NCI-H2029 (cell line): ENCODE measurements at places on chromosomes 11 and 22.
A peak's percentile ranks its signal among the peaks of the same experiment; 100 is the strongest.

- DNase-seq: no peak
Measured at GRCh38 chr11:128749974-128750373, 56.1 kb downstream of the FLI1 start.

GRCh38 chr11:119885861-119886567 lies 157.0 kb upstream of the NECTIN1 start:
- peak; percentile 13 for DNase-seq

DNA sequence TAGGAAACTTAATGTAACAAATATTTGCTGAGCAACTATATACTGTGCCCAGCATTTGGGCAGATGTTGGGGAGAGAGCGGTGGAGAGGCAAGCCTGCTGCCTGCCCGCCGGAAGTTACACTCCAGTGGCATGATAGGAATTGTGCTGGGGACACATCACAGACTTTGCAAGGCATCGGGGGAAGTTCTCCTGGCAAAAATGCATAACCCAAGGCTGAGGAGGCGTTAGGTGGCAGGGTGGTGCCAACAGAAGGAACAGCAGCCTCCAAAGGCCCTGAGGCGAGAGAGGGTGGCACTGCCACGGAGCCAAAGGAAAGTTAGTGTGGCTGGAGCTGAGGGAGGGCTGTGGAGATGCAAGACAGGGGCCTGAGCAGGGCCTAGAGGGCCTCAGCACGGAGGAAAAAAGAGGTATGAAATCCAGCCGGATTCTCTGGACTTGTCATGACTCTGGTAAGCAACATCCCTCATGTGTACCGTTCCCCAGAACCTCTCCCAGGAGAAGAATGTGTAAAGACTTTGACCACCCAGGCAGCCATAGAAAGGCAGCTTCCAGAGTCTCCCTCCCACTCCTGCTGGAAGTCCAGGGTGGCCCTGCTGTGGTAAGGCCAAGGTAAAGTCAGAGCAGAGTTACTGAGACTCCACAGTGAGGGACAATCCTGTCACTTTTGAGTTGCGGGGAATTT lies 76.1 kb upstream of the RAB1B start:
- DNase-seq: no peak

DNA sequence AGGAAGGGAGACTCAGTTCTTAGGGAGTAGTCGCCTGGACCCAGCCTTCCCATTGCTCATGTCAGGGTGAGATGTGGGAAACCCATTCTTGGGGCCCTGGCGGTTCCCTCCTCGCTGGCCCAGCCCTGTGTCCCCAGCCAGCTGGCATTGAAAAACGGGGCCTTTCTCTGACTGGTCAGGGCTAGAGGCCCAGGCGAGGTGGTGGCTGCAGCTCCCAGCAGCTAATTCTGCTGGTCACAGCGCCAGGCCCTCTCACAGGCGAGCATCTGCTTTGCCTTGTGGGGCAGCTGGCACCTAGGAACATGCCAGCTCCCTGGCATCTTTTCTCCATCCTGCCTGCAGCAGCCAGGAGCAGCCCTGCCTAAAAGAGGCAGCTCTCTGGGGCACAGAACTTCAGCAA lies 20.1 kb downstream of the TSPAN18 start:
- no peak for DNase-seq

GRCh38 chr22:29479417-29480261 lies at the start of gene NEFH:
Gene NEFH, plus strand, starts transcription at chr22:29480218. Its CDS starts 45 bp downstream, at chr22:29480263.
- DNase-seq: no peak

GRCh38 chr11:64120951-64121569 lies 44.9 kb downstream of the MACROD1 start:
- no peak for DNase-seq
